ENCODE measurements at places on chromosomes 7 and 10.
A peak's percentile ranks its signal among the peaks of the same experiment; 100 is the strongest.

DNA sequence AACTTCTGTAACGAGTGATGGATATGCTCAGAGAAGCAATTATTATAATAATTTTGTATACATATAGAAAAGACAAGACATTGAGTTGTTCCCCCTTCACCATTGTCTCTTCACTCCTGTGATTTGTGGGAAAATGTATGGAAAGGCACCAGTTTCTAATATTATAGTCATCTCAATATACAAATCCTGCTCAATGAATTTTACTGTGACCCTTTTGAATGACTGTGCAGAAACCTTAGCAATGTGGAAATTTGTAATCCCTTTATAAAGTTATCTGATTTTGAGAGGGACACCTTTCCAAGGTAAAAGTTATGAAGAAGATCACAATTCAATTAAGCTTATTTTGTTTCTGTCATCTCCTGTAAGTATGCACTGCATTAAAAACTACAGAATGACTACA, 74.3 kb upstream of the DKK1 start:
- H3K36me3 ChIP-seq: no peaks in the 10 kb centered on the region
- H3K27me3 ChIP-seq: no peaks in the 10 kb centered on the region
- no peak overlapping the region for H3K27ac ChIP-seq
- no peak for DNase-seq
- no peaks in the 10 kb centered on the region for H3K4me1 ChIP-seq
- H3K4me3 ChIP-seq: no peak overlapping the region

- DNase-seq: no peak
- peaks cover 1% of the 10 kb centered on the region for H3K27me3 ChIP-seq
- no peaks in the 10 kb centered on the region for H3K4me1 ChIP-seq
These were observed 5.8 kb upstream of the AMZ1 start for GRCh38 chr7:2681929-2682799.

DNA sequence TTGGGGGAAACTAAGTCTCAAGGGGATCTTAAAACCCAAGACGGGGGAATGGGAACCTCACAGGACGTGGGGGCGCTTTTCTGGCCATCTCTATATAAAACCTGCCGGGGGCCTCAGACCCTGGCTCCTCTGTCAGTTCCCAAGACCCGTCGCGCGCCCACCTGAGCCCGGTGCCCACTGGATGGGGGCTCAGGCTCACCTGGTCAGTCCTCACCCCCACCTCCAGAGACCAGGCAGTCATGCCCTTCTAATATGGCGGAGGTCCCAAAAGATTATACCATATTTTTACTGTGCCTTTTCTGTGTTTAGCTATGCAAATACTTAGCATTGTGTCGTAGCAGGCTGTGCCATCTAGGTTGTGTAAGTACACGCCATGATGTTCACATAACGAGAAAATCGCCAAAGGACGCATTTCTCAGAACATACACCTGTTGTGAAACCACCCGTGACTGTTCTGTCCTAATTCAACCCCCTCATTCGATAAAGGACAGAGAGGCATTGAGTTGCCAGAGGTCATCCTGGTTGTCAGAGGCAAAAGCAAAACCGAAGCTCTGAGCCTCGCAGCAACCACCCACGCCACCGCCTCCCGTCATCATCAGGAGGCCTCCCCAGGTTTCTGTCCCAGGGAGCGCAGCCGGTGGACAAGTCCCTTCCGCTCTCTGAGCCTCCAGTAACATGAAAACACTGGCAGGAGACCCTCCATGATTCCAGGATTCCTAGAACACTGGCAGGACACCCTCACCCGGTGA, 28.9 kb downstream of the OAT start:
- H3K4me3 ChIP-seq: peak overlapping the region; percentile 67
- no peaks in the 10 kb centered on the region for H3K27me3 ChIP-seq
- DNase-seq: no peak

DNA sequence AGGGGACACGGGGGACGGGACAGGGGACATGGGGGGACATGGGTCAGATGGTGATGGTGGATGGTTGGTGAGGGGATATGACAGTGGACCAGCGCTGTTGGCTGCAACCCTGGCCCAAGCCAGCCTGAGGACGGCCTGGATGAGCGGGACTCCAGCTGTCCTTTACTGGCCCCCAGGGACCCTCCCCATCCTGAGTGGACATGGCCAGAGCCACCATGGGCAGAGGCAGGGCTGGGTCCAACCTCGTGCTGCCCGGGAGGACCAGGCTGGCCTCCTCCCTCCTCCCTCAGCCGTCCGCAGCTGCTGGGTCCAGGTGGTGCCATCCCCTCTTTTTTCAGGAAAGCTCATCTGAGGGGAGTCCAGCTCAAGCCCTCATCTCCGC, 30.4 kb downstream of the GET4 start:
- DNase-seq: no peak
- H3K4me3 ChIP-seq: no peak overlapping the region
- peaks cover 5% of the 10 kb centered on the region for H3K4me1 ChIP-seq

DNA sequence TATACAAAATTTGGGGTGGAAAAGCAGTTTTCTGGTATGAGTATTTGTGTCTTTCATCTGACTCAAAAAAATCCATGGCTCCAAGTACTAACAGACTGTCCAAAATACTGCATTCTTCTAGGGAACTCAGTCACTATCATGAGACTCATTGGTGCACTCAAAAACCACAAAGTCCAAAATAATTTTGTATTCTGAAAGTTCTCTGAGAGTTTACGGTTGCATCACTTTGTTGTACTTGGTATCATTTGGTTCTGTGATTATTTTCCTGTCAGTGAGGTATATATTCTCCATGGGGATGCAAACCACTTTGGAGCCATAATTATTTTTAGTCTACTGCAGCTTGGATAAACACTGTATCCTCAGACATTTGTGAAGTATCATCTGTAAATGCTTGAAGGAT, 28.0 kb upstream of the CABCOCO1 start:
- no peak overlapping the region for H3K27ac ChIP-seq
- no peaks in the 10 kb centered on the region for H3K27me3 ChIP-seq
- DNase-seq: no peak

- no peak for DNase-seq
- H3K27me3 ChIP-seq: no peaks in the 10 kb centered on the region
- no peak overlapping the region for H3K27ac ChIP-seq
- no peak overlapping the region for H3K4me3 ChIP-seq
These were observed 2.1 kb upstream of the SAMD9L start for GRCh38 chr7:93150200-93150835.

- no peak overlapping the region for H3K4me3 ChIP-seq
- no peaks in the 10 kb centered on the region for H3K36me3 ChIP-seq
- H3K27ac ChIP-seq: no peak overlapping the region
These were observed 326.9 kb upstream of the NPSR1 start for GRCh38 chr7:34331102-34331501.

DNA sequence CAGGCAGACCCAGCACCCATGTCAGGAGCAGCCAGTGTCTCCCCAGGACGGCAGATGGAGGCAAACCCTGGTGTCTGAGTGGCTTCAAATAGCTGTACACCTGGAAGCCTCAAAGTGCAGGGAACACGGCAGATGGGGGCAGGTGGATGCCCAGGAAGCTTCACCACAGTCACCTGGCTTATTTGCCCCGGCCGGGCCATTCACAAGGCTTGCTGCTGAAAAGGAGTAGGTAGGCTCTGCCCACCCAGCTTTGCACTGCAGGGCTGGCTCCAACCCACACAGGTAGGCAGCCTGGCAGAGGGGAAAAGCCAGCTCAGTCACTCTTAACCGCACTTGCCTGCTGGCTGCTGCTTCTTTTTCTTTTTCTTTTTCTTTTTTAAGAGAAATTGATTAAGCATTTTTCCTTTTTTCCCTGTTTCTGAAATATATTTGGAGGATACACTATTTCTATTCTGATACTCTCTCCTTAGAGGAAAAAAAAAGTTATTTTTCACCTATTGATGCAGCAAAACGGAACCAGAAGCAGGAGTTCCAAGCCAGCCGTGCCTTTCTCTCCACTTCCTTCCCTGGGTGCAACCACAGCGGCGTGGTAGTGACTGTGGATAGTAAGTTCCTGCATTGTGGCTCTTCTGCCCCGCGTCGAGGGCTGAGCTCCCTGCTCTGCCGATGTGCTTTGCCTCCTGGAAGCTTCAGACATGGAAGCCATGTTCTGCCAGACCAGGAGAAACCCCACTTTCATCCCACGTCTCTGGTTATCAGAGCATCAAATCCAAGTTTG, 118.3 kb downstream of the KLF6 start:
- no peak overlapping the region for H3K27ac ChIP-seq
- H3K27me3 ChIP-seq: no peaks in the 10 kb centered on the region
- no peaks in the 10 kb centered on the region for H3K36me3 ChIP-seq
- H3K4me3 ChIP-seq: no peak overlapping the region
- H3K4me1 ChIP-seq: no peaks in the 10 kb centered on the region
- DNase-seq: no peak

DNA sequence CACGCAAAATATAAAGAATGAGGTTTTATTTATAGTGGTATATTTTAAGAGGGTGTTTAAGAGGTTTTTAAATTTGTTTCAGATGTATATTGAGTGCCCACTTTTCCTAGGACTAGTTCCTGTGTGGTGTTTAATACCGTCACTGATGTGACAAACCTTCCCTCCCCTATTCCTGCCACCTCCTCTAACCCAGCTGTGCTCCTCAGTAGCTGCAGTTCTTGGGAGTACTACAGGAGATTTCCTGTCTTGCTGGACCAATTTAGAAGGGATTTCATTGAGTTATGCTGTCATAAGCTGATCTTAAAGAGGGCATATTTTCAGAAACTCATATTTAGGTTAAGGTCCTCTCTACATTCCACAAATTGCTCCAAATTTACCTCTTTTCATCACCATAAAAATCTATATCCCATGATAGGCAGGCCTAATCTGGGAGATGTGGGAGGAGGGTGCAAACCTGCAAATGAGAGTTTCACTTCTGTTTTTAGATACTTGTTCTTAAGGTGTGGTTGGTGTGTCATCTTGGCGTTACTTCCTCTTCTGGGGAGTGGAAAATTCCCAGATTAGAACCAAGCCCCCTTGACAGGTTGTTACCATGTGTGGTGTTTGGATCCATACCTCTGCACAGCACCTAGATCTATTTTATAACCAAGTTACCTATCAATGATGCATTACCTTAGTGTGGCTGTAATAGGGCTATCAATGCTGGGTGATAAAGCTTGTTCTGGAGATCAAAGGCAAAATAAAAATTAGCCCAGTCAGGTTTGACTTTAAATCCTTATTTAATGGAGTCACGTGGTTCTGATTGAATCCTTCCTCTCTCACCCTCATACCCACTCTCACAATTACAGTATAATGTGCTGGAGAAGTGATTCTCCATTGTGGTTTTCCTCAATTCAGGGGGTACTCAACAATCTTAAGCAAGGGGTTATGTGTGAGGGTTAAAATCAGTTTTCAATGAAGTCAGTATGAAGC, 141.1 kb downstream of the CDK14 start:
- no peak for DNase-seq
- H3K4me3 ChIP-seq: no peak overlapping the region
- no peaks in the 10 kb centered on the region for H3K27me3 ChIP-seq
- no peaks in the 10 kb centered on the region for H3K36me3 ChIP-seq

GRCh38 chr7:156903232-156903909, 10.4 kb upstream of the LMBR1 start:
- H3K4me3 ChIP-seq: no peak overlapping the region
- peak overlapping the region; percentile 60 for H3K27ac ChIP-seq
- peaks cover 7% of the 10 kb centered on the region for H3K4me1 ChIP-seq
- DNase-seq: no peak

DNA sequence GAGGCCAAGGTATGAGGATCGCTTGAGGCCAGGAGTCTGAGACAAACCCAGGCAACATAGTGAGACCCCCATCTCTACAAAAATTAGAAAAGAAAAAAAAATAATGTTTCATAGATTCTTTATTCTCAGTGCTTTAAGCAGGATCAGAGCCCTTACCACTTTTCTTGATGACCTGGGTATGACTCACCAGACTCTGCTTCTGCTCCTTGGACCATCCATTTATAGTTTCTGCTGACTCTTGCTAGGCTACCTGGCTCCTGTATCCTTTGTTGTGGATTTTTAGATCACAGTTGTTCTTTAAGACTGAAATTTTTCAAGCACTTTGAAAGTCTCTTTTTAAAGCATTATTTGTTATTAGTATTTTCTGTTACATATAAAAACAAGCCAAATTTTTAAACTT, 411.1 kb downstream of the GFRA1 start:
- H3K36me3 ChIP-seq: no peaks in the 10 kb centered on the region
- H3K27me3 ChIP-seq: no peaks in the 10 kb centered on the region
- H3K4me3 ChIP-seq: no peak overlapping the region
- no peak for DNase-seq
- H3K4me1 ChIP-seq: no peaks in the 10 kb centered on the region

DNA sequence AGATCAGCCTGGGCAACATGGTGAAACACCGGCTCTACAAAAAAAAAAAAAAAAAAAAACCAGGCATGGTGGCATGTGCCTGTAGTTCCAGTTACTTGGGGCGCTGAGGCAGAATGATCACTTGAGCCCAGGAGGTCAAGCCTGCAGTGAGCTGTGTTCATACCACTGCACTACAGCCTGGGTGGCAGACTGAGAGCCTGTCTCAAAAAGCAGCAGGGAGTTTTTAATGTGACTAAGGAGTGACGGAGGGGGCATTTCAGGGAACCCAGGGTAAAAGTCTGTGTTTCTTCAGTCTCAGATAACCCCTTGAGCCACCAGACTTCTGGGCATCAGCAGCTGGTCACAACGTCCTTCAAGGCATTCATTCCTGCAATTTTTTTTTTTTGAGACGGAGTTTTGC, 2.2 kb upstream of the C10orf95 start:
- no peaks in the 10 kb centered on the region for H3K27me3 ChIP-seq
- peaks cover 54% of the 10 kb centered on the region for H3K4me1 ChIP-seq
- no peak for DNase-seq
- H3K27ac ChIP-seq: no peak overlapping the region
- no peak overlapping the region for H3K4me3 ChIP-seq

DNA sequence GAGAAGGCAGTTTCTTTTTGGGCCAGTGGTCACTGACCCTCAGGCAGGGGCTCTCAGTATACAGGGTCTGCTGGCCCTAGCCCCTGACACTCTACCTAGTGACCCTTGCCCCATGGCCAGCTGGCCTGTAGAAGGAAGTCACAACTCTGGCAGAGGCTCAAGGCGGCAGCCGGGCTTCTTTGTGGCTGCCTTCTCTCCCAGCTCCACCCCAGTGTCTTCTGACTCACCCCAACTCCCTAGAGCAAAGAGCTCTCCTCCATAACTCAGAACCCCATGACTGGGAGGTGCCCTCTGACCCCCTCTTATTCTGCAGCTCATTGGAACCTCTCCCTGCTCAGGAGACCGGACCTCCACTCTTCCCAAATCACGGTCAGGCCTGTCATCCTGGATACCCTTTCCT, 358.2 kb downstream of the FGFR2 start:
- no peak overlapping the region for H3K4me3 ChIP-seq
- H3K27me3 ChIP-seq: no peaks in the 10 kb centered on the region
- no peak overlapping the region for H3K27ac ChIP-seq
- no peak for DNase-seq

DNA sequence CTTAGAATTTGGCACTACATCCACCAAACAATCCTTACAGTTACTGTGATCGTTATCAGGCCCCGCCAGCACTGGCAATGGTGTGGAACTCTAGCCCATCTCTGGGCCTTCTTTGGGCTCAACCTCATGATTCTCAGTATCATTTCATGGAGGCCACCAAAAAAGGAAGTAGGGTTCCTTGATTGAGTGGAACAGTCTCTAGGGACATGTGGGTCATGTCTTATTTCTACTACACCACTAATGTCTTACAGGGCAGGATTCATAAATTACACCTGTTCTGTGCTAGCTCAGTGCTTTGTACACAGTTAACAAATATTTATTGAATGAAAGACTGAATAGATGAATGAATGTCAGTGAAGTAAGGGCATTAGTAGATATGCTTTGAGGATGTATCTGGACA, 53.9 kb downstream of the AP3M1 start:
- no peaks in the 10 kb centered on the region for H3K27me3 ChIP-seq
- H3K36me3 ChIP-seq: peaks cover 100% of the 10 kb centered on the region
- no peak overlapping the region for H3K4me3 ChIP-seq
- no peak overlapping the region for H3K27ac ChIP-seq
